SHP77 (cell line): ENCODE measurements at places on chromosomes 2 and 18.

GRCh38 chr2:64711252-64711800, 57.6 kb upstream of the SERTAD2 start:
- DNase-seq: no peak

DNA sequence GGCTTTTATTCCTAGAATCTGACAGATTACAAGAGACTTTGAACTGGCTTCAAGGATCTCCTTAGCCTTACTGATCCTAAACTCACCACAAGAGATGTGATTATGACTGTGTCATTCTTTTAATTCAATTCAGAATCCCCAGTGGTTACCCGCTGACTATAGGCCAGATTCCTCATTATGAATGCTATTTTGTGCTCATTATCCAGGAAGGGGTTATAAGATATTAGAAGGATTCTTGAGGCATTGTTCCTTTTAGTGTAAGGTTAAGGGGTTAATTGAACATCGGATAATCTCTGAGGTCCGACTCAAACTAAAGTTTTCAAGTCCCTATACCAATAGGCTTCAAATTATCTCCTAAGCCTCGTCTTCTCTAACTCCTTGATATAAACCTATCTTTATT, 39.4 kb upstream of the TDRD15 start:
- no peak for DNase-seq

DNA sequence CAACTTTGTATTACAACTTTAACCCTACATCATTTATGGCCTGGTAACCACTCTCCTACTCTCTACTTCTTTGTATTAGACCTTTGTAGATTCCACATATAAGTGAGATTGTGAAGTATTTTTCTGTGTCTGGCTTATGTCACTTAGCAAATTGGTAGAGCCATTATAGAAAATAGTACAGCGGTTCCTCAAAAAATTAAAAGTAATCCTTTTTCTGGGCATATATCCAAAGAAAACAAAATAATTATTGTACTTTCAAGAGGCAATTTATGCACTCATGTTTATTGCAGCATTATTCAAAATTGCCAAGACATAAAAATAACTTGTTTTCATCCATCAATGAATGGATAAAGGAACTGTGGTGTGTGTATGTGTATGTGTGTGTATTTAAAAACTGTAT, 537.5 kb upstream of the FSIP2 start:
- no peak for DNase-seq

DNA sequence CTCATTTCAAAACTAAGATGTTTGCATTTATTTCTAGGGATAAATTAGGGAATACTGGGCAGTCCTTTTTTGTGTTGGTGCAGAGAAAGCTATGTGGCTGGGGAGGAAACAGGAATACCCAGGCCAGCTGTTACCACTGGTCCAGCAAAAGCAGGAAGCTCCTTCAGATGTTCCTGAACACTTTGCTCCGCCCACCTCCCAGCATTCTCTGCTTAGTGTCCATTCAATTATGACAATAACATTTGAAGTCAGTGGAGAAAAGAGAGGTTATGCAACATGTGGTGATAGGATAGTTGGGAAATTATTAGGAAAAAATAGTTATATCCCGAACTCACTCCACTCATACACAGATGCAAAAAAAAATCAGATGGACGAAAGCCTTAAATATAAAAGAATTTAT, 22.1 kb upstream of the ARPC2 start:
- no peak for DNase-seq

GRCh38 chr2:117794668-117795067, 19.8 kb upstream of the DDX18 start:
- no peak for DNase-seq

GRCh38 chr2:68172521-68172920, 14.8 kb downstream of the PNO1 start:
- DNase-seq: no peak

DNA sequence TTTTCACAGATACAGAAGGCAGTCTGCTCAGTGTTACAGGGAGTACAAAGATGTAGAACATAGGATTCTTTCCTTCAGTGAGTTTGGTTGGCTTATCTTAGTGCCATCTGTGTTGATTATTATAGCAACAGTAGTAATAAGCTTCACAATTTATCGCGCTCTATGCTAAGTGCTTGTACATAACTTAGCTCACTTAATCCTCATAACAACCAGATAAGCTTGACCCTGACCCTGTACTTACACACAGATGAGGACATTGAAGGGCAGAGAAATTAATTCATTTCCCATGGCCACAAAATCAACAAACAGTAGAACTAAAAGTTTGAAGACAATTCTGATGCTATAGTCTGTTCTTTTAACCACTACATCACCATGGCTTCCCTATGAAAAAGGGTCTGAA, 121.8 kb downstream of the SPHKAP start:
- no peak for DNase-seq

DNA sequence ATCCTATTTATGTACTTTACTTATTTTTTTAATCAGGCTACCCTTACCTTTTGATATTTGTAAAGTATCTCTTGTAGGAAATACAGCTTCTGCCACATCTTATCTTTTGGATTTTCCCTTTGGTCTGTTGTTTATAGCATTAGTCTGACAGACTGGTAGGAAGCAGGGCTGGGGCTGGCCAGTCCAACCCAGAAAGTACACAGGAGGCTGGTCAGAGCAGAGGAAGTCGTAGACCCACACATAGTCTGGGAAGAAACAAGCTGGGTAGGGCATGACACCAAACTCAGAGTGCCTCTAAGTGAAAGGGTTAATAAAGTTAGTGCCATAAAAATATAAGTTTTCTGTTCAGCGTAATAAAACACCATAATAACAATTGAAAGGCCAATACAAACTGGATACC, 51.7 kb downstream of the BOLA3 start:
- DNase-seq: no peak

DNA sequence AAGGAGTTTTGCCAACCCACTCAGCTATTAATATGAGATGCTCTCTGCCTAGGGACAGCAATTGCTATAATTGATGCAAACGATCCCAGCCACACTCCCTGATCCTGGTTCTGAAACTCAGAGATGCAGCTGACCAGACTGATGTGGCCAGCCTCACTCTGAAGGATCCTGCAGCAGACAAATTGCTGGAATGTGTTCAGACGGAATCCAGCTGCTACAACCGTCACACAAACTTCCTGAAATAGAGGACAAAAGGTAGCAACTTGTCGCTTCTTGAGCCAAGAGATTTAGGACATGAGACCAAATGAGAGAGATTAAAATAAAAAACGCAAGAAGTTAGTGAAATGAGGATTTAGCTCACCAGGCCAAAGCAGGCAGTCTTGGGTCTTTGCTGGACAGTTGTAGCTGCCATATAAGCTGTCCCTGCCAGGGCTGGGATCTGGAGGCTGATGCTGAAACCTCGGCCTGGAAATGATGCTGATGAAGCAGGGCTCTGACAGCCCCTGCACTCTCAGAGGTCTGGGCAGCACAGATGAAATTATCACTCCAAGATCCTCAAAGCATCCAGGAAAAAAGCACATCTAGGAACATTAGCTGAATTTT, 8.3 kb upstream of the YWHAQ start:
- no peak for DNase-seq

DNA sequence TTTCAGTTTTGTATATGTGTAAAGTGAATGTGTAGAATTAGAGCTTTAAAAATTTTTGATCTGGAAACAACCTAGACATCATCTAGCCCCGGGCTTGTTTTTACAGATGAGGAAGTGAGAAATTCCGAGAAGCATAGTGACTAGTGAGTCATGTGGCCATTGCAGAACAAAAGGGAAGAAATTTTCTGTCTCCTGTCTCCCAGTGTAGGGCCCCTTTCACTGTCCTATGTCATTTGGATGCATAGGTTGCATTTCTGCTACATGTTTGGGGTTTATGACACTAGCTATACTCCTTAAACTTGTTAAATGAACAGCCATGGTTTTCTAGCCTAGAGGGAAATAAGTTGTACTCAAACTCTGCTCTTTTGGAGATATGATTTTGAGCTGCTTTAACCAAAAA, 84.6 kb downstream of the PLCL1 start:
- DNase-seq: no peak

- DNase-seq: no peak
Measured at GRCh38 chr2:19494241-19494640, 135.8 kb upstream of the OSR1 start.

DNA sequence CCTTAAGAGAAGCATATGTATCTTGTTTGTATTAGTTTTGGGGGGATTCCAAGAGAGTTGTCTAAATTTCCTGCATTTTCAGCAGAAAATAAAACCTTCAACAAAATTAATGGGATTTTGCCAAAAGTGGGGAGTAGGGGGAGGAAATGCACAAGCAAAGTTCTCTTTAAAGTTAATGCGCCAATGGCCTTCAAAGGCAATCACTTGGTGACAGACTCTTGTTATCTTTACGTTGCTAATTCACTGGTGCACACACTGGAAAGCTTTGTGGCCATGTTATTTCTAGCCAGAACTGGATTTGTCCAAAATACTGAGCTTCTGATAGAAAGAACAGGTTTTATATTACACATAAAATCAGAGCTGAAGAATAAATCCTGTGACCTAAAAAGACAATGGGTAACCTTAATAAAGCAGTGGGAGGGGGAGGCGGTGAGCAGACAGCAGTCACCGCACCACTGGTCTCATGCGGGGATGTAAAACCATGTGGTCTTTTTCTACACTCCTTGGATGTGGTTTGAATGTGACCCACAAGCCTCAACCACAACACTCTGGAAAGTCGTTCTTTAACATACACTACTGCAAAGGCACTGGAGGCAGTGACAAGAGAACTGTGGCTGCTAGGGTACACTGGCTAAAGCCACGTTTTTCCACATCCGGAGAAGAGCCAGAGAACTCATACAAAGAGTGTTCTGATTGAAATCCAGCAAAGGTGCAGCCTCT, 176.9 kb upstream of the SMAD7 start:
- DNase-seq: no peak

DNA sequence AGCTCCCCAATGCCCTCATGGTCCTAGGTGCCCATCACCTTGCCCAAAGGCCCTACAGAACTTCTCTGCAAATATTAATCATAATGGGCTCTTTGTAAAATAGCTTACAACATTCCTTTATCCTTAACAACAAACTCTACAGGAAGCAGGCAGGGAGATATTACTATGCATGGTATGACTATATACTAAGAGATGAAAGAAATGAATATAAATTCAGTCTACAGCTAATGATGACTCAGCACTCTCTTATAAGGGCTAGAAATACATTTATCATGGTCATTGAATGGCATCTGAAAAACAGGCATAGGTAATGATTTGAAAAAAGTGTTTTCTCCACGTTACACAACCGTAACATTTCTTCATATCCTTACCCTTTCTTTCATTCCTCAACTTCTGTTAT, 254.8 kb upstream of the DSEL start:
- no peak for DNase-seq

DNA sequence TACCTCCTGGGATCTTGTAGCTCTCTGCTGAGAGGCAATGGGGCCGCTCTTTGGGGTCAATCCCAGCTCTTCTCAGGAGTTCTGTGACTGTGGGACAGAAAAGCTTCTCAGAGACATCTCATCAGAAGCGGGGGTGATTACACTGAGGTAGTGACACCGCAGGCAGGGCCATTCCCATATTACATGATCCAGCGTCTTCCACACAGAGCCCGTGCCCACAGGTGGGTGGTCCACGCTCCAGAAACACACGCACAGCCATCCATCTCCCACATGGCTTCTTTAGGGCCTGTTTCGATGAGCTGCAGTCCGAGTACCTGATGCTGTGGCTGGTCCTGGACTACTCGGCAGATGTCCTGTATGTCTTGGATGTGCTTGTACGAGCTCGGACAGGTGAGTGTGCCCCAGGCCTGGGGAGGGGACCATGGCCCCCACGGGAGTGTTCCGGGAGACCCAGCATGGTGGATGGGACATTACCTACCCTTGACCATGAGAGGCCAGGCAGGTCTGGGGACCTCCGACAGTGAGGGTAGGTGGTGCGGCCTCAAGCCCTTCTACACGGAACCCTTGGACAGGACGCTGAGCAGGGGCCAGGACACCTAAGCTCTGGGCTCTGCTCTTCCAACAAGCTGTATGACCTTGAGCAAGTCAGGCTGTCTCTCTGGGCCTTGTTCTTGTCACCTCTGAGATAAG, 45.5 kb downstream of the CNGA3 start:
- no peak for DNase-seq

- DNase-seq: no peak
Measured at GRCh38 chr2:140880573-140880972, 1250.2 kb downstream of the LRP1B start.

DNA sequence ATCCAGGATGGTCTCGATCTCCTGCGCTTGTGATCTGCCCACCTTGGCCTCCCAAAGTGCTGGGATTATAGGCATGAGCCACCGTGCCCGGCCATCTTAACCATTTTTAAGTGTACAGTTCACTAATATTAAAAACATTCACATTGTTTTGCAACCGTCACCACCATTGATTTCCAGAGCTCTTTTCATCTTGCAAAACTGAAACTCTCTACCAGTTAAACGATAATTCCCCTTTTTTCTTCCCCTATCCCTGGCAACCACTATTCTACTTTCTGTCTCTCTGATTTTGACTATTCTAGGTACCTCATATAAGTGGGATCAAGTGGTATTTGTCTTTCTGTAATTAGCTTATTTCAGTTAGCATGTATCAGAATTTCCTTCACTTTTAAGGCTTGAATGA, 16.8 kb upstream of the NEUROD1 start:
- DNase-seq: no peak

GRCh38 chr18:42414756-42415454, 459.9 kb downstream of the PIK3C3 start:
- DNase-seq: no peak

DNA sequence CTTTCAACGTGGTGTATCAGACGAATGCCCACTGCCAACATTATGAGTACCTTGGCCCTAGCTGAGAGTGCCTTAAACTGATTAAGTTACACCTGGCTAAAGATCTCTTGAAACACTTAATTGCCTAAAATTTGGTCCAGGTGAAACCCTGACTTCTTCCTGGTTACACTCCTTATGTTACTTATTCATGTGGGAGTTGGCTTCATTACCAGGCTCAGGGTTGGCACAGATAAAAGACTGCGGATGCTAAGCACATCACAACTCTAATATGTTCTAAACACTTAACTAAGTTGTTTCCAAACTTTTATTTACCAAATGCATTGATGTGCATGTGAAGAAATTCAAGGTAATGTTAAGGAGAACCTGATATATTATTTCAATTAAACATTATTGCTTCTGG, 298.9 kb downstream of the TCF4 start:
- no peak for DNase-seq

- no peak for DNase-seq
Measured at GRCh38 chr18:45173799-45174519, 441.3 kb upstream of the SLC14A2 start.

- DNase-seq: no peak
Measured at GRCh38 chr2:239153806-239154591, 246.8 kb downstream of the HDAC4 start.

DNA sequence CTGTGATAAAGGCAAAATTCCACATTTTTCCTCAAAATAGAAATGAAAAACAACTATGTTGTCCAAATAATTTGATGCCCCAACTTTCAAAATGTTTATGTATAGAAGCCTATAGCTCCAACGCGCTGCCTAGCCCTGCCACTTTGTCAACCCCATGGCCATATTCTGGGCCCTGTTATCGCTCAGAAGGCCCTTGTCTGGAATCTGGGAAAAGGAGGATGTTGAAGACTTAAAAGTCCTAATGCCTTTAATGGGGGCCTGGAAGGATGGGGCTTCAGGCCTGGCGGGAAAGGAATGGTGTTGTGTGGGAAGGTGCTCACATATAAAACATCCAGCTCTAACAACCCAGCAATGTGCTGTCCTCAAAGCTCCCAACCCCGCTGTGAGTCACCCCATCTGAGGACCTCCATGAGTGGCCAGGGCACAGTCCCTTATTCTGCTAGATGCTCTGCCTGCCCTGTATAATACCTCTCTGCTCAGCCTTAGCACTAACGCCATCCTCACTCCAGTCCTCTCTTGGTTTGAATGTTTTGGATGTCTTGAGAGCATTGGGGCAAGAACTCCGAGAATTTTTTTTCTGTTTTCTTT, 86.0 kb downstream of the ACSL3 start:
- no peak for DNase-seq
